Neural progenitor cell (in vitro differentiated cells): ENCODE measurements at places on chromosomes 13 and 19. TPM values are rescaled to one million over a fixed set of nuclear protein-coding genes. Genes with fewer than 3 reads are reported as not detected.

- no peaks in the 10 kb centered on the region for H3K27me3 ChIP-seq
- H3K36me3 ChIP-seq = no peaks in the 10 kb centered on the region
- H3K27ac ChIP-seq = peak overlapping the region; percentile 91
- H3K4me1 ChIP-seq = peaks cover 19% of the 10 kb centered on the region
Observed at GRCh38 chr19:47848823-47849473, 10.1 kb upstream of the TPRX2 start.

- no peak overlapping the region for H3K27ac ChIP-seq
- no peaks in the 10 kb centered on the region for H3K36me3 ChIP-seq
- H3K27me3 ChIP-seq = no peaks in the 10 kb centered on the region
- no peak overlapping the region for H3K4me3 ChIP-seq
Observed at GRCh38 chr19:29680447-29680846, 15.2 kb downstream of the PLEKHF1 start.

The CD70 gene
- total RNA-seq = 1.2 TPM in 1 of 2 replicates, not detected in the other

DNA sequence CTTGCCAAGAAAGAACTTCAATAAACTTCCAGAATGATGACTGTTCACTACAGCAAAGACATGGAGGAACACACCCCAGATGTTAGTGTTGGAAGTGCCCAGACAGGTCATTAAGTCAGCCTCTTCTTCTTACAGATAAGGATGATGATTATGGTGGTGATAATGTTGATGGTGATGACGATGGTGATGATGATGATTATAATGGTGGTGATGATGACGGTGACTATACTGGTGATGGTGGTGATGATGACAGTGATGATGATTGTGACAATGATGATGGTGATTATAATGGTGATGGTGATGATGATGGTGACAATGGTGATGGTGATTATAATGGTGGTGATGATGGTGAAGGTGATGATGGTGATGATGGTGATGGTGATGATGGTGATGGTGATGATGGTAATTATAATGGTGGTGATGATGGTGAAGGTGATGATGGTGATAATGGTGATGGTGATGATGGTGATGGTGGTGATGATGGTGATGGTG, 8.4 kb downstream of the C13orf46 start:
- no peaks in the 10 kb centered on the region for H3K36me3 ChIP-seq
- no peak overlapping the region for H3K27ac ChIP-seq
- no peak for DNase-seq

DNA sequence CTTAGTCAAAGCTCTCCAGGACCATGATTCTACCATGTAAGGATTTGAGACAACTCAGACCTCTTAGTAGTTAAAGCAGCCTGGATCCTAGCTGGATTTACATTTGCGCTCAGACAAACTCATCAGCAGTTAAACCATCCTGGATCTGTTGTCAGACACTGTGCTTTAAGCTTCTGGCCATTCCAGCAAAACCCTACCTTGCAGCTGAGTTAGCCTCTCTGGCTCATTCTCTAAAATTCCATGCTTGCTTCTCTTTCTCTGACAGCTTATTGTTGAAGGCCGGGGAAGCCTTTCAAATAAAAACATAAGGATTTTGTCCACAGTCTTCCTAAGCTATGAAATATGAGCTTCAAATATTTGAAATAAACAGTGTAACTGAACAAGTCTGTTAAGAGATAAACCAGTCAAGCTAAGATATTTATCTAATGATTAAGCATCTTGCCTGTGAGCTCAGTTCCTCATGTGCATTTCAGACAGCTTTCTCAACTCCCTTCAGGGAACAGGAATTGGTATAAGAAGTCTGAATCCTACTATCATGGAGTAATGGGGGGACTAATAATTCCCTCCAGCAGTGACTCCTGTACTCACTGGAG, 89.3 kb downstream of the SLAIN1 start:
- DNase-seq = no peak
- H3K27me3 ChIP-seq = peaks cover 12% of the 10 kb centered on the region
- peaks cover 15% of the 10 kb centered on the region for H3K4me1 ChIP-seq
- H3K4me3 ChIP-seq = no peak overlapping the region
- no peaks in the 10 kb centered on the region for H3K36me3 ChIP-seq
- no peak overlapping the region for H3K27ac ChIP-seq

DNA sequence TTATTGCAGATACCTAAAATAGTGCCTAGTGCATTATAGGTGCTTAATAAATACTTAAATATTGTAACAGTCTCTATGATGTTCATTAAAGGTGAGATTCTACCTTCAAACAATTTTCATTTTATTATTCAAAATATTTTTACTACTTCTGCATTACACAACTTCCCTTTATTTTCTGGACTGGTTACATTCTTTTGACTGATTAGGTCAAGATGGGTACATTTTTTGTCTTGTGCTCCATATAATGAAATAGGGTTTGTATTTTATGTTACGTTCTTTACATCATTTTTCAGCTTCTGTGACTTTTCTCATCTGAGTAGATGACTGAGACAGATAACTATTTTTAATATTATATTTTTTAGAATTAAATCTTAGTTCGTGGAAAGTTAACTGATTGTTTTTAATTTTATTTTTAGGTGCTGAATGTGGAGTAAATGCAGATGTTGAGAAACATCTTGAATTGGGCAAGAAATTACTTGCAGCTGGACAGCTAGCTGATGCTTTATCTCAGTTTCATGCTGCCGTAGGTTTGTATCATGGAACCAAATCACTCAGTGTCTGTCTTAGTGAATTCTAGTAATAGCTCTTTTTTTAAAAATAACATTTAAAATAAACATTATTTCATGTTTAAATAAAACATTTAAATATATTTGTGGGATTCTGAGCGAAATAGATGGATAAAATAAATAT, 32.0 kb downstream of the DNAJC3 start:
- H3K4me3 ChIP-seq = no peak overlapping the region
- H3K27ac ChIP-seq = no peak overlapping the region
- no peaks in the 10 kb centered on the region for H3K4me1 ChIP-seq
- DNase-seq = no peak

The ZNF222 gene
- total RNA-seq = 8.0 and 12.9 TPM in 2 replicates

GRCh38 chr19:31666126-31666525, 316.9 kb upstream of the TSHZ3 start:
- no peak overlapping the region for H3K4me3 ChIP-seq
- H3K36me3 ChIP-seq = no peaks in the 10 kb centered on the region

The KLK10 gene
- 1.9 TPM in 1 of 2 replicates, not detected in the other for total RNA-seq

- DNase-seq = peak; percentile 80
- no peak overlapping the region for H3K4me3 ChIP-seq
- H3K27ac ChIP-seq = no peak overlapping the region
- H3K27me3 ChIP-seq = peaks cover 14% of the 10 kb centered on the region
- H3K36me3 ChIP-seq = no peaks in the 10 kb centered on the region
- H3K4me1 ChIP-seq = peaks cover 2% of the 10 kb centered on the region
Observed at GRCh38 chr19:30669329-30670010, 297.3 kb downstream of the ZNF536 start.

DNA sequence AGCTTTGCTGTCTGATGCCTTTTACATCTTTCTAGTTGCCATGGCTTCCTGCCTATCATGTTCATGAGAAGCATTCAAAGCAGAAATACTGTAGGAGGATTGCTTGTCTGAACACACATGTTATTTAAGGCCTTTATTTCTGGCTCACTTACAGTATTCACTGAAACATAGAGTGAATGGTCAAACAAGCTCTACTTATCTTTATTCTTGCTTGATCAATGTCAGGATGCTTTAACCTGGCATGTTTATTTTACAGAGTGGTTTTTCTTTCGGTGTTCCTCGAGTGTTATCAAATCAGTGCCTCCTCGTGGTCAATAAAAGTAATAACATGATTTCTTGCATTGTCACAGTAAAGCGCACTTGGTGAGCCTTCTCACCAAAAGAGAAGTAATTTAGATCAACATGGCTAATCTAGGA, 73.5 kb upstream of the PCDH17 start:
- H3K36me3 ChIP-seq = no peaks in the 10 kb centered on the region
- H3K4me3 ChIP-seq = no peak overlapping the region
- no peaks in the 10 kb centered on the region for H3K4me1 ChIP-seq
- DNase-seq = peak; percentile 67

The DLEU7 gene
- total RNA-seq = 0.25 TPM in 1 of 2 replicates, not detected in the other

DNA sequence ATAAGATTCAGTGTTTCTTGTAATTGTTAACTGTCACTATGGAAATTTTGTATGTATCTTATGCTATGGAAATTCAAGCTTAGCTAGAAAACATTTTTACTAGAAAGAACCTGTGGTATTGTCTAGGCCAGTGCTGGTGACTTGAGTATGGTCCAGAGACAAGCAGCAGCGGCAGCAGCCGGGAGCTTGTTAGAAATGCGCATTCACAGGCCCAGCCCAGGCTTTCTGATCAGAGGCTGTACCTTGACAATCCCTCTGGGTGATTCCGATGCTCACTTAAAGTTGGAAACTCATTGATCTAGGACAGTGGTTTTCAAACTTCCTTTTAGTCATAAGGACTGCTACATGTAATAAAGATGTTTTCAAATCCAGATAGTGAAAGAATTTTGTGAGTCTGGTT, 287.4 kb downstream of the SHISA2 start:
- H3K27ac ChIP-seq = no peak overlapping the region
- H3K36me3 ChIP-seq = no peaks in the 10 kb centered on the region
- no peak for DNase-seq
- no peaks in the 10 kb centered on the region for H3K4me1 ChIP-seq
- H3K4me3 ChIP-seq = no peak overlapping the region

The GIPR gene
- not detected in 2 replicates for total RNA-seq

The DACT3 gene
- 0.75 and 2.2 TPM in 2 replicates for total RNA-seq

GRCh38 chr19:4313847-4314490, 9.6 kb downstream of the FSD1 start:
- DNase-seq = no peak
- no peaks in the 10 kb centered on the region for H3K4me1 ChIP-seq
- H3K36me3 ChIP-seq = no peaks in the 10 kb centered on the region

DNA sequence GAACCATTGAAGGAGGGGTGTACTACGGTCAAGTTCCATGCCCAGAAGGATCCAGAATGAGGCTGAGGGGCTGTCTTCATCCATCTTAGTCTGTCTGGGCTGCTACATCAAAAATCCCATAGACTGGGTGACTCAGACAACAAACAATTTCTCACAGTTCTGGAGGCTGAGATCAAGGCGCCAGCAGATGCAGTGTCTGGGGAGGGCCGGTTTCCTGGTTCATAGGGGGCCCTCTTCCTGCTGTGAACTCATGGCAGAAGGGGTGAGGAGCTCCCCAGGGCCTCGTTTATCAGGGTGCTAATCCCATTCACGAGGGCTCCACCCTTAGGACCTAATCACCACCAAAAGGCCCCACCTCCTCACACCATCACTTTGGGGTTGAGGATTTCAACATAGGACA, 14.7 kb upstream of the KCTD15 start:
- H3K4me1 ChIP-seq = no peaks in the 10 kb centered on the region
- no peak overlapping the region for H3K27ac ChIP-seq
- DNase-seq = no peak
- H3K27me3 ChIP-seq = peaks cover 25% of the 10 kb centered on the region
- H3K36me3 ChIP-seq = no peaks in the 10 kb centered on the region

The FRY gene
- 7.6 and 12.6 TPM in 2 replicates for total RNA-seq
